ENCODE measurements at places on chromosomes 3 and 15. TPM values are rescaled to one million over a fixed set of nuclear protein-coding genes. Genes with fewer than 3 reads are reported as not detected.

The MAPK6 gene
- 17.6 TPM for total RNA-seq

The CACNA2D3 gene
- 35.5 TPM for total RNA-seq

The TM4SF4 gene
- not detected for total RNA-seq

The JAGN1 gene
- 18.8 TPM for total RNA-seq

The ZPLD1 gene
- total RNA-seq, result not detected

The MUC4 gene
- not detected for total RNA-seq

The RABL3 gene
- total RNA-seq, result 17.9 TPM

The RPP25 gene
- 3.4 TPM for total RNA-seq

The GABRB3 gene
- total RNA-seq, result 1.6 TPM

DNA sequence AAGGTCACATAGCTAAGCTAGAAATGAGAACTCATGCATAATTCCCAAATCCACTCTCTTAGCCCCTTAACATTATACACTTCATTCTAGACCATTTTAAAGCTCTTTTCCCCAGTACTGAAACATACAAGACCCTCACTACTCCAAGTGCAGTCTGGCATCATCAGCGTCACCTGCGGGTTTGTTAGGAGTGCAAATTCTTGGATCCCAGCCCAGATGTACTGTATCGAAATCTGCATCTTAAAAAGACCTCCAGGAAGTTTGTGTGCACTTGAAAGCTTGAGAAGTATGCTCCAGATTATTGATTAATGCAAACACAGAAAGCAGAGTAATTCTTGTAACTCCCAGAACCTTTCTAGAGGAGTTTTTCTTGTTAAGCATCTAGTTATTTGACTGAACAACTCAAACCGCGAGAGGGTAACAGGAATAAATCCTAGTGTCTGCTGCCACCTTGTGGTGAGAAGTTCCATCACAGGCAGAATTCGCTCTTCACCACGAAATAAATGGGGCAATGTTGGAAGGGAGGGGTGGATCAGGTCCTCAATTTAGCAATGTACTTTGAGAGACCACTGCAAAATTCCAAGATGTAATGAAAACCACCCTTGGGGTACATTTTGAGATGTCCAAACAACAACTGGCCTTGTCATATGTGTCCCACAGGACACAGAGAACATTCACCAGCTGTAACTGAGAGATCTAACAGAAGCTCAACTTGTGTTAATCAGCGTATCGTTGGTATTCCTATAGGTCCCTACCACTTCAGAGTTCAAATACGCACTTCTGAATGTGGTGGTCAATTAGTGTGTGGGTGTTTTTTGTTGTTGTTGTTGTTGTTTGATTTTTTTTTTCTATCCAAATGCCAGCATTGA is 583 bp upstream of the C3orf49 start:
- no peak for DNase-seq

DNA sequence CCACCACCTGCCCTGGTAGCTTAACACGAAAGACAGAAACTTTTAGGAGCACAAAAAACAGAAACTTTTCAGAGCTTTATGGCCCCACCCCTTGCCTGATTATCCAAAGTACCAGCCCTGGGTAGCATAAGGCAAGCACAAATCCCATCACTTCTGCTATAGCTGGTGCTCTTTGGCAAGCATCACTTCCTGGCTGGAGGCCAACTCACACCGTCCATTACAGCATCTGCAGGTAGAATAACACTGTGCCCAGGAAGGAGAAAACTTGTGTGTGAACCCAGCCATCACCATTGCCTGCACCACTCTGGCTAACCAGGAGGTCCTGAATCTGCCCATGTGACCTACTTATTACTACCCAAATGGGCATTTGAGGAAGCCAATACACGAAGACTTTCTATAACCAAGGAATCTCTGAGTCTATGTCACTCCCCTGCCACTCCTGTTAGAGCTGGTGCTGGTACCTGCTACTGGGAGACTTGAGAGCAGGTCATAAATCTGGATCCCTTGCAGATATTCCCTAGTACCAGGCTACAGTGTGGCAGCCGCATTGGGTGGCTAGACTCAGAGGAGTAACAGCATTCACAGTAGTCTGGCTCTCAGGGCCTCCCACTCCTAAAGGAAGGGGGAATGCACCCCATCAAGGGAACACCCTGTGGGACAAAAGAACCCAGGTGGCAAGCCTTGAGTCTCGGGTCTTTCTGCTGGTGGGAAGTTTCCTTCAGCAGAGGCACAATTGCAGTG is 73.3 kb upstream of the AKAP13 start:
- no peak for DNase-seq

GRCh38 chr3:19907523-19907922 is 26.5 kb downstream of the EFHB start:
- no peak for DNase-seq

- no peak for DNase-seq
Observed at GRCh38 chr3:194869482-194870169, 183.9 kb downstream of the FAM43A start.

- no peak for DNase-seq
Observed at GRCh38 chr15:57237301-57237642, 139.0 kb upstream of the CGNL1 start.

GRCh38 chr15:99963976-99964375 is 230.7 kb upstream of the LYSMD4 start:
- DNase-seq, result no peak

DNA sequence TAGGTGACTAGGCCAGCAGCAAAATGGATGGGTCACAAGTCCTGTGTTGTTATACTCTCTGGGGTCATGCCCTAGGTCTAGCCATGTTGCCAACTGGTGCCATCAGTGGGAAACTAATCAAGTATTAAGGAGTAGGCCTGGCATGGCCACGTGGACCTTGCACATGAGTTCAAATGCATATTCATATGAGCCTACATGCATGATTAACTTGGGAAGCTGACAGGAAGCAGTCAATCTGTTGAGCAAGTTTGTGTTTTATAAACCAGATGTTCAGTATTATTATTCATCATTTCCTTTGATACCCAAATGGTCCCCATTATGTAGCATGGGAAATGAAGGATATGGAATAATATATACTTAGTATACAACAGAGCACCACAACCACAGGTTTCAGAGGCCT is 95.0 kb downstream of the LRTM1 start:
- DNase-seq, result no peak

- DNase-seq, result no peak
Observed at GRCh38 chr3:2423143-2423542, 324.5 kb downstream of the CNTN4 start.

- DNase-seq, result no peak
Observed at GRCh38 chr3:189229196-189229828, 57.5 kb downstream of the TPRG1 start.

GRCh38 chr3:23653647-23654525 is 151.9 kb upstream of the UBE2E1 start:
- DNase-seq, result no peak

DNA sequence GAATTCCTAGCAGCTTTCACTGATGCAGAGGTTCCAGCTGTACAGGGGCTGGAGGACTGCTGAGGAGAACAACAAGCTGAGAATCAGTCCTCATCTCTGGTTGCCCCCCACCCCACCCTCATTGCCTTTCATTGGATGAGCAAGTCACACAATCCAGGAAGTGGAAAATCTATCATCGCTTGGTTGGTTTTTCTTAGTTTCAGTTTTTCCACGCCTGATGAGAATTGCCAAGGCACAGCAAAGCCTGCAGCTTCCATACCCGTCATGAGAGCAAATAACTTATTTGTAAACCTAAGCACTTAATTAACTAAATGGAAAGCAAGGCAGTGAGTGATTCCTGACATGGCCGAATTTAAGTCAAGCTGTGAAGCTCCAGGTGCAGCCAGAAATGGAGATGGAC is 21.4 kb upstream of the LIPC start:
- no peak for DNase-seq

DNA sequence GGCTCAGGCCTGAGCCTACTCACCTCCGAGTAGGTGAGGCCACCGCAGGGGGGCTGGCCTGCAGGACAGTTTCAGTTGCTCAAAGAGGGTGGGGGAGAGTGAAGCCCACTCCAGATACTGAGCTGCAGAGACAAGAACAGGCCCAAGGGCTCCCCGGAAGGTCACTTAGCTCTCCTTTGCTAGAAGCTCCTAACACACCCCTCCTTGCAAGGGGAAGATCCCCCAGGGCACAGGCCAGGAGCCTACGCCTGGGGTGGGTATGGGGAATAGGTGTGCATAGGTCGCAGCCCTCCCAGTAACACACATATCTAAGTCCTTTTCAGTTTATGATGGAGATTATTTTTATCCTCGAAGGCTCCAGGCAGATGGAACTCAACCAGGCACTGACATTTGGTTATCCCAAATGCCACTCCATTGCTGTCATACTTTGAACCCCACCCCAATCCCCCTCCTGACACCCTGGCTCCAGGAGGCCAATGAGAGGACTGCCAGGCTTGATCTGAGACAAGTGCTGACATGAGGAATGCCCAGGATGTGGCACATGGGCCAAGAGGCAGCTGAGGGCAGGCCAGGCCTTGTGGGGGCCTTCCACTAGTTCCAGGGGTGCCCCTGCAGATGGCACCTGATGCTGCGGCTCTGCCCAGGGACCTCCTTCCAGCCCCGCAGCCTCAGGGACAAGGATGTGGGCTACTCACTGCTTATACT is 1.1 kb upstream of the MUSTN1 start:
- no peak for DNase-seq

DNA sequence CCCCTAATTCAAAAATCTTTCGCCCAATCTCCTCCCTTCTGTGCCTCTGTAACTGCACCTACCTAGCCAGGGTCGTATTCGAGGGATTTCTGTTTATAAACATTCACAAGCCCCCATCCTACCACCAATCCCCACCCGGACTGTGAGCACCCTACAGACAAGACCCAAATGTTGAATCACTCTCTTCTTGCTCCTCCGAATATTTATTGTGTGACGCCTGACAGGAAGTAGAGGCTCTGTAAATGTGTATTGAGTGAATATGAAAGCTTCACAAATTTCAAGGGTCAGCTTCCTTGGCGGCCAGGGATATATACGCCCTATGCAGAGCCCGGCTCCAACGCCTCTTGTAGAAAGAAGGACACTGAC is 1.6 kb downstream of the BDH1 start:
- no peak for DNase-seq

DNA sequence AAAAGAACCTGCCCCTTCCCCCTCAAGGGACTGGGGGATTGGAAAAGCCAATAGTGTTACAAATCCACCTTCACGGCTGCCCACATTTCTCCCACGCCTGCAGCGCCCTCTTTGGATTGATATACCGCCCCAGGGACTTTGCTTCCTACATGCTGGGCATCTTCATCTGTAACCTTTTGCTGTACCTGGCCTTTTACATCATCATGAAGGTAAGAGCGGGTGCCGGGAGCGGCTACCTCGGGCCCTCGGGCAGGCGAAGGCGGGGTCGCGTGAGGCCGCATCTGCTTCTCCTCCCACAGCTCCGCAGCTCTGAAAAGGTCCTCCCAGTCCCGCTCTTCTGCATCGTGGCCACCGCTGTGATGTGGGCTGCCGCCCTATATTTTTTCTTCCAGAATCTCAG is 73.1 kb downstream of the USF3 start:
- DNase-seq, result no peak

DNA sequence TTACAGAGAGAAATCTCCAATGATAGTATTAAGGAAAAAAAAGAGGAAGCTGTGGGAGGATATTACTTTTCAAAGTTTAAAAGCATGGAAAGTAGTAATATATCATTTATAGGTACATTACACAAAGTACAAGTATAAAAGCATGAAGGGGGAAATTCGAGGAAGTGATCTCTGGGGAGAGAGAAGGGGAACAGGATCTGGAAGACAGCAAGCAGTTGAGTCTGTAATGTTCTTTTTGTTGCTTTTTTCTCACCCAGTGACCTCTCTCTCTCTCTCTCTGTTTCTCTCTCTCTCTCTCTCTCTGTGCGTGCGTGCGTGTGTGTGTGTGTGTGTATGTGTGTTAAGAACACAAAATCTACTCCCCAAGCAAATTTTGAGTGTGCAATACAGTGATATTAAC is 10.2 kb downstream of the C3orf20 start:
- no peak for DNase-seq

DNA sequence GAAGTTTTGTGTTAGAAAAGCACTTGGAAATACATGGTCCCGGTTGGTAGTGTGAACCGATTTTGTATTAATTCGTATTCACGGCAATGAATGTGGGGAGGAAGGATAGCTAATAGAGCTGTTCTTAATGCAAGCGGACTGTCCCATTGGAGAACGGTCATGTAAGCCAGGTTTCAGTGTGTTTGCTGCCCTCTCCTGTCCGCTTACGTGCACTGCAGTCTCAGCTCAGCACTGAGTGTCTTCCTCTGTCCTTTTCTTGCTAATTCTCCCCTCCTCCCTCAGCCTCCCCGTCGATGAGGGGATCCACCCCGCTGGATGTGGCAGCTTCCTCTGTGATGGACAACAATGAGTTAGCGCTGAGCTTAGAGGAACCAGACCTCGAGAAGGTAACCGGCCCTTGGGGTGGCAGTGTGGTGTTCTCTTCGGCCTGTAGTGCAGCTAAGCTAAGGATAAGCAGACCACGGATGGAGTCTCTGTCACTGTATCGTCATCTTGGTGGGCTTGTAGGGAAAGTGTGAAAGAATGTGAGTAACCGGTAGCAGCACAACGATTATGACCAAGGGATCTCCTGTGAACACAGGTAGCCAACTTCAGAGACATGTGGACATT is 267.5 kb upstream of the CHRM5 start:
- peak; percentile 75 for DNase-seq

DNA sequence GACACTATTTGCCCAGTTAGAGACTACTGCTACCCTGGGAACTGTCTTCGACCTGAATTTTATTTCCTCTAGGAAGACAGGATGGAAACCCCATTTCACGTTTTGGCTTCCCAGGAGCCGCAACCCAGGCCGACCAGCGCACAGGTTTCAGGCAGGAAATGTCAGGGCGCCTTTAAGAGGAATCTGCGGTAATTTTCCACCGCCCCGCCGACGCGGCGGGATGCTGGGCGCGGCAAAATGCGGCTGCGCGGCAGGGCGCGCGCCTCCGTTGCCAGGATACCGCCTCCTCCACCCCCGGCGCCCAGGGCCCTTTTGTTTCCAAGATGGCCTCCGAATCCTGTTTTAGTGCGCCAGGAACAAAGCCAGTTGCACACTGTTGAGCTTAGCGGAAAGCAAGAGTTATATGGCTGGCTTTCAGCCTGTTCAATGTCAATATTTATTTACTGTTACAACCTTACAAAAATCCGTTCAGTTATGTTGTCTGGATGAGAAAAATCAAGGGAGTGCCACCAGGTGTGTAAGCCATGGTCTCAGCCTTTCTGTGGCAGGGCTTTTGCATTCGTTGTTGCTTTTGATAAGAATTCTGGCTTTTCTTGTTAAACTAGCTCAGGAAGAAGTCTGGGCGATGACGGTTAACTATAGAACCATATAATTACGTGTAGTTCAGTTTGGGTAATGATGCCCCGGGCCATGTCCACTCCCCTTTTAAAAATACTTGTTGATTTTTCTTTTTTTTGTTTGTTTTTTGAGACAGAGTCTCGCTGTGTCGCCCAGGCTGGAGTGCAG is 79.7 kb upstream of the CHD2 start:
- DNase-seq, result peak; percentile 94

GRCh38 chr3:127847236-127847720 is 25.0 kb upstream of the MGLL start:
- DNase-seq, result no peak

Measured in Right ventricle myocardium superior (tissue), 1 donor.